ENCODE measurements at places on chromosomes 11 and 22.
A peak's percentile ranks its signal among the peaks of the same experiment; 100 is the strongest.

GRCh38 chr22:47019012-47019790 lies 256.8 kb downstream of the TBC1D22A start:
- no peak for DNase-seq

DNA sequence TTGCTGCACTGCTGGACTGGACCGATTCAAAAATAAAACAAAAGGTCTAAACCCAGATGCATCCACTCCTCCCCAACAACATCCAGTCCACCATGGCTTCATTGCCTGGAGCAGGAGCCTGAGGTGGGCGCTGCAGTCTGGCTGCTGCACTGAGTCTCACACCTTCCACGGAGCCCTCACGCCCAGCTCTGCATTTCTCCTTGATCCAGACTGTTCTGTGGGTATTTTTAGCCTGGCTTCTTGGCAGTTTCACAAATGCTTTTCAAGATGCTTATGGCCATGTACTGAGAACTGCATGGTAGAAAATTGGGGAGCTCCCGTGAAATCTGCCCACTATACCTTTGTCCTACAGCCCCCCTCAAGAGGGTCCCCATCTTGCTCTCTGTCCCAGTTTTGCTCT lies 53.3 kb upstream of the JAM3 start:
- no peak for DNase-seq

GRCh38 chr11:11435635-11436034 lies 82.6 kb upstream of the CSNK2A3 start:
- no peak for DNase-seq

- DNase-seq, result peak; percentile 89
These were observed 2193.4 kb upstream of the RAG2 start for GRCh38 chr11:38791346-38791961.

- DNase-seq, result peak; percentile 28
These were observed 134.0 kb downstream of the NTM start for GRCh38 chr11:131504199-131504949.

GRCh38 chr11:64339754-64340408 lies at the start of gene CCDC88B:
TSS of gene CCDC88B (plus strand) at chr11:64340204. CDS start at chr11:64340267, 63 bp downstream.
- no peak for DNase-seq

GRCh38 chr11:17012179-17012578 lies 2.0 kb downstream of the PLEKHA7 start:
- DNase-seq, result no peak

DNA sequence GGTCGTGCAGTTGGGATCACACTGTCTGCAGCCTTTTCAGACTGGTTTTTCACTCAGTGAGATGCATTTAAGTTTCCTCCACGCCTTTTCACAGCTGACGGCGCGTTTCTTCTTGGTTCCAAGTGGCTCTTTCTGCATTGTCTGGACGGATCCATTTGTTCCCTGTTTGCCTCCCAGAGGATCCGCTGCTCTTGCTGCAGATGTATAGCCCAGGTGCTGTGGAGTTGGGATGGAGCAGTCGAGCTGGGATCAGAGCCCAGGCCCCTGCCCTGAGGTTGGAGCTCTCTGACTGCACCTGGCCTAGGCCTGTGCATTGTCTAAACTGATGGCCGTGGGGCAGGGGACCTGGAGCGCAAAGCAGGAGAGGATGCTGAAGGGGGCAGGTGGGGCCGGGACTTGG lies 51.6 kb downstream of the PARVB start:
- no peak for DNase-seq

DNA sequence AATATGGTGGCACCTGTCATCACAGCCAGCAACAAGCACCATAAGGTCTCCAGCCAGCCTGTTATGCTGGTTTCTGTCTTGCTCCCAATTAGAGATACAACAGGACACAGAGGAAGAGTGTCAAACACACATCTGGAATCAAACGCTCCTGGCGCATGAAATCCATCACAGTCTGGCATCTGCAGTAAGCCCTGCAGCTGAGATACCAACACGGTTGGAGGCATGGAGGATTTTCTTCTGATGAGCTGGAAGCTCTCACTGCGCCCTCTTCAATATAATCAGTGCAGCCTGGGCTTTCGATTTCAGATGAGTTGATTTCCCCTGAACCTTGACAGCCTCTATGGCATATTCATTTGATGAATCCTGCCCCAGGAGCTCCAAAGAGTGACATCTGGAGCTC lies 27.8 kb upstream of the CARS1 start:
- no peak for DNase-seq

DNA sequence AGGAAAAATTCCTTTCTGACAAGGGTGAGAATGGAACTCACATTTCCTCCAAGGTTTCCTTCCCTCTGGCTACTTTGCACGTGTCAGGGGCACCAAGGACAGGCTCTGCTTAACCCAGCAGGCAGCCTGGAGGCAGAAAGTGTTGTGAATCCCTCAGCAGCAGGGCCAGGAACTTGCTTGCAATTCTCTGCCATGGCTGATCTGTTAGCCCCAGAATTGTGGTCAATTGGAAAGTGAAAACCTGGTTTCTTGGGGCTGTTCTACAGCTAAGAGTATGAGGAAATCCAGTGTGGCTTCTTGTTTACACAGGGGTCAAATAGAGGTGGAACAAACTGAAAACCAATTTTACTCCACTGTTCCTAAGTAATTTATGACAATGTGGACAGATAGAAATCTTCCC lies 38.3 kb upstream of the CEP295 start:
- peak; percentile 7 for DNase-seq

GRCh38 chr11:88431675-88432341 lies 94.3 kb upstream of the CTSC start:
- no peak for DNase-seq

- no peak for DNase-seq
These were observed 16.9 kb upstream of the CCDC188 start for GRCh38 chr22:20167643-20168322.

- no peak for DNase-seq
These were observed 51.8 kb upstream of the LMO1 start for GRCh38 chr11:8315463-8315862.

DNA sequence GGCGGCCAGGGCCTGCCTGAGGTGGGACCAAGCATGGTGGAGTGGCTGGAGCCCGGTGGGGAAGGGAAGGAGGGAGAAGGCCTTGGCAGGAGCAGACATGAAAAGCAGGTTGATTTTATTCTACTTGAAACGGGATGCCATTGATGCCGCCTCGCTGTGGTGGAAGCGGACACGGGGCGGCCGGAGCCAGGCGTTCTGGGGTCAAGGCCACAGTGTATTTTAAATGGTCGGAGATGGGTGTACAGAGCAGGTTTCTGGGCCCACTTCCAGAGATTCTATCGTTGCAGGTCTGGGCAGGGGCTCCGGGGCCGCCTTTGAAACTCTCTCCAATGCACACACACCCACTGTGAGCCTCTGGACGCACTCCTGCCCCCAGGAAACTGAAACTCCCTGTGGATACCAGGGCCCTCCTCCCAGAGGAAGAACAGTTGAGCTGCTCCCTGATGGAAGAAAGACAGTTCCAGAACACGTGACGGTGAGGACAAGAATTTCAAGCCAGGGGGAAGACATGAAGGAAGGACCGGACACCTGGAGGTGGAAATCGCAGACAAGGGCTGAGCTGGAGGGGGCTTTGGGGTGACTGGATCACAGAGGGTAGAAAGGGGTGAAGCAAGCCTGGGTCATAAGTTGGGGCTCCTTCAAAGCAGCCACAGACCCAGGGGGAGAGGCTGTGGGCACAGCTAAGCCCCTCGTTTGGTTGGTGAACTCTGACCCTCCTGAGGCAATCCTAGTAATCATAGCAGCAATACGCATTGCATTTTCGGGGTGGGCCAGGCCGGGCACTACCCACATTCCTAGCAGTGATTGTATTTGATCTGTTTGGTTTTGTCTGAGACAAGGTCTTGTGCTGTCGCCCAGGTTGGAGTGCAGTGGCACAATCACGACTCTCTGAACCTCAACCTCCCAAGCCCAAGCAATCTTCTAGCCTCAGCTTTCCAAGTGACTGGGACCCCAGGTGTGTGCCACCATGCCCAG lies 12.3 kb upstream of the LINC01488 start:
- DNase-seq, result no peak

GRCh38 chr11:2752923-2753322 lies 53.1 kb upstream of the KCNQ1OT1 start:
- DNase-seq, result no peak

GRCh38 chr11:67345920-67346819 lies 7.2 kb downstream of the POLD4 start:
- peak; percentile 70 for DNase-seq

DNA sequence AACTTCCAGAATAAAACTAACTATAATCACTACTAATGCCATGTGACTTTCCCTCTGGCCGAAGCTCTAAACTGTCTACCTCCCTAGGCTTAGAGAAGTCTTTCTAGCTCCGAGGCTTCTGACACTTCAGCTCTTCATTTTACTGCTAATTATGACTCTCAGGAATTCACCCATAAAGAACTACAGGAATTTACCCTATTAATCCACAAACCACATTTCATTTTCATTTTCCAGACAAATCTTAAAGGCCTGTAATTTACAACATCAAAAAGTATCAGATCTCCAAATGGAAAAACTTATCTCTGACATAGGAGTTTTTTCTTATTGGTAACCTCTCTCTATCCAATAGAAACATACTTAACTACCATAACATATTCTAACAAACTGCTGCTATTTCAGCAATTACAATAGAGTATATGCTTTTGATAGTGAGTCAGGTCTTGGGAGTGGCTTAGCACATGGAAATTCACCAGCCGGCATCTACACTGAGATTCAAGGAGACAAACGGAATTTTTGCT lies 33.4 kb downstream of the MRTFA start:
- DNase-seq, result peak; percentile 81

GRCh38 chr11:11923828-11924227 lies 82.1 kb downstream of the USP47 start:
- peak; percentile 15 for DNase-seq

- no peak for DNase-seq
These were observed 9.0 kb downstream of the IGLL5 start for GRCh38 chr22:22896601-22897000.

DNA sequence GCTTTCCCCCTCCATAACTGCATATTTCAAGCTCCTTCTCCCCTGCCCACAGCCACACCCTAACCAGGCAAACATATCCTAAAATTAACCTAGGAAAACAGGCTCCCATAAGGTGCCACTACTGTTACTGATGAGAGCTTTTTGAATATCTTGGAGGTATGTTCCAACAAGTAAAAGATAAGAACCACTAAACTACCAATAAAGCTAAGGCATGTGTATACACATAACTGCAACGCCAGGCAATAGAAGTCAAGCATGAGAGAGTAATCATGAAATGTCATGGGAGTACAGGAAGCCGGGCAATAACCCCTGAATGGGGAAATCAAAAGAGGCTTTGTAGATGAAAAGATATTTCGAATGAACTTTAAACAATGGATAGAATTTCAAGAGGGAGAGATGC lies 9.3 kb downstream of the MMP13 start:
- peak; percentile 82 for DNase-seq

- DNase-seq, result peak; percentile 65
These were observed 11.2 kb upstream of the IGLL1 start for GRCh38 chr22:23591201-23591791.

DNA sequence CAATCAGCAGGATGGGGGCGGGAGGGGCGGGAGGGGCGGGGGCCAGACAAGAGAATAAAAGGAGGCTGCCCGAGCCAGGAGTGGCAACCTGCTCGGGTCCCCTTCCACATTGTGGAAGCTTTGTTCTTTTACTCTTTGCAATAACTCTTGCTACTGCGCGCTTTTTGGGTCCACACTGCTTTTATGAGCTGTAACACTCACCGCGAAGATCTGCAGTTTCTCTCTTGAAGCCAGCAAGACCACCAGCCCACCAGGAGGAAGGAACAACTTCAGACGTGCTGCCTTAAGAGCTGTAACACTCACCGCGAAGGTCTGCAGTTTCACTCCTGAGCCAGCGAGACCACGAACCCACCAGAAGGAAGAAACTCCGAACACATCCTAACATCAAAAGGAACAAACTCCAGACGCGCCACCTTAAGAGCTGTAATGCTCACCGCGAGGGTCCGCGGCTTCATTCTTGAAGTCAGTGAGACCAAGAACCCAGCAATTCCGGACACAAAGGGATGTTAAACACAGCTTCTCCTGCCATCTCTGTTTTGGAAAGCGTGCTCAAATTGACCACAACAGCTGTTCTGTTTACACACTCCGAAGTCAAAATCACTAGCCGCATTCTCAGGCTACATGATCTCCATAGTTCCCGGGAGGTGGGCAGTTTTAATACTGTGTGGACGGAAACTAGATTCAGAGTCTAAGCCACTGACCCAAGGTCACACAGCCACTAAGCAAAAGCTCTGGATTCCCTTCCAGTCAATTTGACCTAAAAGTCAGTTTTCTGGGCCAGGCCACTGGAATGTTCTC lies 11.9 kb downstream of the PLAAT2 start:
- no peak for DNase-seq

DNA sequence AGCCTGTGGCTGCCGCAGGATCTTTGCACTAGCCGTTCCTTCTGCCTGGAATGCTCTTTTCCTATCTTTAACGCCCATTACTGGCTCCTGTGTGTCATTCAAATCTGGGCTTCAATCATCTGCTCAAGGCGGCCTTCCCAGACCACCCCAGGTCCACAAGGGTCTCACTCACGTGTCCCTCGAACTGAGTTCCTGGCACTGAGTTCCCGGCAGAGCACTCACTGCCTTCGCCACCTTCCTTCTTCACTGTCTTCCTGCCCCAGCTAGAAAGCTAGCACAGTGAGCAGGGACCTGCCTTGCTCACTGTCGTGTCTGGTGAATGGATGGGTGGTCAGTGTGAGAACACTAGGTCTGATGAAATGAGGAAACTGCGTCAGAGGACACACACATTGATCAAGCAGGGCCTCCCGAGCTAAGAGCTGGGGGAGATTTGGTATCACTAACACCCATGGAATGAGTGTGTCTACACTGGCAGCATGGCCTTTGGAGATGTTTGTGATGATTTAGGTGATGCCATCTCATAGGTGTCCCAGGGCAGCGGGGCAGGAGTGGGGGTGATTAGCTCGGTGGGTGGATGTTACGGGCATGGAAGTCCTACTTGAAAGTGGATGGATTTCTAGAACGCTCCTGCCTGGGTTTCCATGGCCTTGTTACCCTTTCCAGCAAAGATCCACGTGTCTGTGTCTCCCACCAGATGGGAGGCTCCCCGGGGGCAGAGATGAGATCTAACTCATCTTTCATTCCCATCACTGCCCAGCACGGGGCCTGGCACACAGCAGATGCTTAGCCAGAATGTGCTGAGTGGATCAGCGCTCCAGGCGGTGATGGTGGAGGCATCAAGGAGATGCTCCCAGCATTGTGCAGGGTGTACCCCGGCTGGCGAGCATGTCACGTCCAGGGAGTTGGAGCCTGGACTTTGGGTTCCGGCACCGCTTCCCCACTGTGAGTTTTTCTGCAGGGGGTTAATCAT lies 64.5 kb downstream of the SHISAL1 start:
- no peak for DNase-seq

DNA sequence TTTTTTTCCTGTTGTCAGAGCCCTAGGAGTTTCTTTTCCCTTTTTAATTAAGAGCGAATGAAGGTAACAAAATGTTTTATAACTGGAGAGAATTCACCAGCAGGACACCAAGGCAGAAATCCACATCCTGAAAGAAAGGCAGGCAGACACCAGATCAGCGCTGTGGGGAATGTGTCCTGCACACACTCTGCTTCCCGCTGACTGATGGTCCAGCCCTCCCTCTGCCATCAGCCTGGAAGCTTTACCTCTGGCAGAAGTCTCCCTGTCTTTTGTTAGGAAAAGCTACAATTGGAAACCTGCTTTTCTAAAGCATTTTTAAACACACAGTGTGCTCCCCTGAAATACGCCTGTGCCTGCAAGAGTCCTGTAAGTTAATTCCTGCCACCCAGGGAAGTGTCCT lies 638.5 kb downstream of the NTM start:
- DNase-seq, result peak; percentile 24

Measured in adipocyte (in vitro differentiated cells).